NCI-H1436 treated with DMSO at 0.1 percent for 48 hours (cell line): ENCODE measurements at places on chromosomes 3 and 15.

DNA sequence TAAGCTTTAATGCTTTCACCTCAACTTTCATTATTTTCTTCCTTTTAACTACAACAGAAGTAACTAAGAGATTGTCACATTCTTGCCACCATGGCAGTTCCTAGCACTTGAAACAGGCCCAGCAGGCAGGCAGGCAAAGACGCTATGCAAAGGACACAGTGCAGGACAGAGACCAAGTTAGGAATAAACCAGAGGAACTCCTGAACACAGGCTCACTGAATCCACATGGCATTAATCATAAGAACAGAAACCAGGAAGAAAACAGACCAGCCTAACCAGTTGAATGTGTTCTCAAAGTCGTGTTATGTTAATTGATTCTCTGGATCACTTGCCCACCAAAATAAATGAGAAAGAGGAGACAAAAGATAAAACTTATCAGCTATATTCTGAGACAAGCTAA, 397.6 kb downstream of the TBL1XR1 start:
- no peak for DNase-seq

DNA sequence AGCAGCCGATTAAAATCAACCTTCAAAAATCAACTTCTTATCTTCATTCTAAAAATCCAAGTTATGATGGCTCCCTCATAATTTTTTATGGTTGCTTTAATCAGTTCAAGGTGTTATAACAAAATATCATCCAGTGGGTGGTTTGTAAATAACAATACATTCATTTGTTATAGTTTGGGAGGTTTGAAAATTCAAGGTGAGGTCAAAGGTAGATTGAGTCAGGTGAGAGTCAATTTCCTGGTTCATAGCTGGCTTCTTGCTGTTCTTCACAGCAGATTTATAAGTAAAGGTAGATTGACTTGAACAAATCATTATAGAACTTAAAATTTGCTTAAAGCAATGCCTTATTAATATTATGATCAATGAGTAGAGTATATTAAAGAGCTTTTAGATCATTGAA, 192.8 kb downstream of the CADM2 start:
- no peak for DNase-seq

- no peak for DNase-seq
Observed at GRCh38 chr15:74599156-74599555, 16.5 kb upstream of the CLK3 start.

DNA sequence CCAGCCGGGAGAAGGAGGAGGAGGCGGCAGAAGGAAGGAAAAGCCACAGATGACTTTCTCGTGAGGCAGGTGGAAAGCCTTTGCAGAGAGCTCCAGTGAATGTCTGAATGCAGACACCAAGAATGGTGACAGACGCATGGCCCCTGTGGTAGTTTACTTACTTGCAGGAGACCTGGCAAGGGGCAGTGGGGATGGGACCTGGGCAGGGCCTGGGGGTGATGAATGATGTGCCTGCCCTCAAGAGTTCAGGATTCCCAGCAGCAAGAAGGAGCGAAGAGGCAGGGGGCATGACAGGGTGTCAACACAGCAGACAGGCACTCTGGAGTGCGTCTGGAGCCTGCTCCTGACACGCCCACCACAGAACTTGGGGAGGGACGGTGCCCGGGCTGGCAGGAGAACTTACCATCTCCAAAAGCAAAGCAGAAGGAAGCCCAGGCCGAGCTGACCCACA, 260.5 kb upstream of the LYSMD4 start:
- no peak for DNase-seq

DNA sequence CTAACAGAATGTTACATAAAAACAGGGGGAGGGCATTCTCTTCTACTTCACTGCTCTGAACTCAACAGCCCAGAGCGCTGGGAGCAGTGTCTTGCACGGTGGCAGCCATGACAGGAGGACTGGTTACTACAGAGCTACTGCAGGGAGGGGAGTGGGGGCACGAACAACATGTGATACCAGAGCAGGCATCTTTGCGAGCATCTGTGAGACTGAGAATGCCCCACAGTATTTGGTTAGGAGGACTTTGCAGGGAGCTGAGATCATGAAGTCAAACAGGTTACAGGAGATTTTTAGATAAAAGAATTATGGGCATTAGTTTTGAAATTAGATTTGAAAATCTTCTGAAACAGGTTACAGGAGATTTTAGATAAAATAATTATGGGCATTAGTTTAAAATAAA, 58.8 kb upstream of the GOLGA8B start:
- DNase-seq, result no peak

DNA sequence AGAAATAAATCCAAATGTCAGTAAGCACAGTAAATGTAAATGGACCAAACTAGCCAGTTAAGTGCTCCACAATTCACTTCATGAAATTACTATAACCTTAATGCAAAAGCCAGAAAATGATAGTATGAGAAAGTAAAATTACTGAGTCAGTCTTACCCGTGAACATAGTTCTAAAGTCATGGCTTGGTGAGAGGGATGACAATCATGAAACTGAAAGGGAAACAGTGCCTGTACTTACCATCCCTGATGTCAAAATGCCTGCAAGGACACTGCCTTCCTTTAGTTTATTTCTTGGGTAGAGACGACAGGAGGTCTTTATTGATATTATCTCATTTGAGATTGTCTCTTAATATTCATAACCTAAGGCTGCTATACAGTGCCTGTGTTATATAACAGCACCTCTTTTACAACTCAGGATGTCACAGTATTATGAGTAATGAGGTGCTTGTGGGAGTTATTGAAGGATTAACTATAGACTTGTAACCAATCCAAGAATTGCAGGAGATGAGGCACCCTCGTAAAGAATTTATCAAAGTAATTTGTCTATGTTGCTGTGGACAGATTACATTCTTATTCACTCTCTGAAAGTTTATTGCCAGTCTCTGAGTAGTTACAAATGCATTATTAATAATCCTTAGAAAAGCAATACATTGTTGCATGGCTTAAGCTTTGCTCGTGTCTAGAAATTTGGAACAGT, 142.9 kb upstream of the BFSP2 start:
- no peak for DNase-seq

GRCh38 chr15:43317566-43318184, 12.7 kb downstream of the LCMT2 start:
- DNase-seq, result no peak

DNA sequence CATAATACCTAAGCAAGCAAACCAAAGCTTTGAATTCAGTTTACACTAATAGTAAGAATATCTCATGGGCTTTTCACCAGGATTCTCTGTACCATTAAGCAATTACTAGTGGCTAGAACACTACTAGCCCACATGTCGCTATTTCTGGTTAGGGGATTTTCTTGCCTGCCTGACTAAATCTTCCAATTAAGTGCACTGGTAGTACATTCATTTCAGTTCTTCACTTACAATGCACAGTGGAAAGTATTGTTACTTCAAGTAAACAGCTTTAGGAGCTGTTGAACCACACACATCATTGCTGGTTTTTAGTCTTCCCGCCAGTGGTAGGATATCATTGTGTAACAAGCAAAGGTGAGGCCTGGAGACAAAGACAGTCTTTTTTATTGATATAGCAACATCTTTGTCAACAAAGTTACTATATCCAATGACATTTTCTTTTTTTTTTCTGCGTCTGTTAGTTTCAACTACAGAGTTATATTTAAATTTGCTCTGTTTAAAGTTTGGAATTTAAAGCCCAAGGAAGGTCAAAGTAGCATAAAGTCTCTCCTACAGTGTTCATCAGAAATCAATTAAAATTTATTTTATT, 826.8 kb upstream of the NR2F2 start:
- DNase-seq, result no peak

GRCh38 chr15:67120839-67121643, 55.6 kb downstream of the SMAD3 start:
- DNase-seq, result no peak
